Common myeloid progenitor, CD34-positive (primary cell): ENCODE measurements at places on chromosomes 1 and 21.

- peak overlapping the region; percentile 64 for H3K27ac ChIP-seq
- peaks cover 5% of the 10 kb centered on the region for H3K36me3 ChIP-seq
- H3K27me3 ChIP-seq = no peaks in the 10 kb centered on the region
- H3K4me3 ChIP-seq = no peak overlapping the region
- H3K4me1 ChIP-seq = peaks cover 8% of the 10 kb centered on the region
Observed at GRCh38 chr1:155833665-155834295, 23.2 kb downstream of the GON4L start.

- no peaks in the 10 kb centered on the region for H3K4me1 ChIP-seq
- DNase-seq = no peak
- peaks cover 1% of the 10 kb centered on the region for H3K27me3 ChIP-seq
- H3K27ac ChIP-seq = no peak overlapping the region
Observed at GRCh38 chr1:209063767-209064659, 519.5 kb upstream of the CAMK1G start.

GRCh38 chr1:177048314-177049069 lies 116.0 kb downstream of the ASTN1 start:
- no peak for DNase-seq
- no peak overlapping the region for H3K4me3 ChIP-seq
- no peak overlapping the region for H3K27ac ChIP-seq
- no peaks in the 10 kb centered on the region for H3K36me3 ChIP-seq
- no peaks in the 10 kb centered on the region for H3K4me1 ChIP-seq
- H3K27me3 ChIP-seq = no peaks in the 10 kb centered on the region

DNA sequence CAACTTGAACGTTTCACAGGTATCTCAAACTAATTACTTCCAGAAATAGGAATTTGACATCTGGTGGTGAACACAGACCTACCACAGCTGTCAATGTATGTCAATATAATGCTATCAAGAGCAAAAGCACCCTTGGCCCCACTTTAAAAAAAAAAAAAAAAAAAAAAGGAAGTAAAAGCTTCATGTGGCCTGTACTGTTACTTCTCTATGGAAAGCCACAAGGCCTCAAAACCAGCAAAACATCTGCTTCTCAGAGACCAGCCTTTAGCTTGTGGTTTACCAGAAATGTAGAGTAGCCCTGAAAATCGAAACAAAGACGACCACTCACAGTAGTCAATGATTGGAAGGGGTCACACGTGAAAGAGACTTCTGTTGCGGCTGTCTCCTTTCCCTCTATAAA lies 109.6 kb downstream of the SLC45A1 start:
- no peaks in the 10 kb centered on the region for H3K36me3 ChIP-seq
- peaks cover 92% of the 10 kb centered on the region for H3K4me1 ChIP-seq
- H3K4me3 ChIP-seq = peak overlapping the region; percentile 53
- DNase-seq = peak; percentile 98
- H3K27ac ChIP-seq = peak overlapping the region; percentile 40
- H3K27me3 ChIP-seq = no peaks in the 10 kb centered on the region

DNA sequence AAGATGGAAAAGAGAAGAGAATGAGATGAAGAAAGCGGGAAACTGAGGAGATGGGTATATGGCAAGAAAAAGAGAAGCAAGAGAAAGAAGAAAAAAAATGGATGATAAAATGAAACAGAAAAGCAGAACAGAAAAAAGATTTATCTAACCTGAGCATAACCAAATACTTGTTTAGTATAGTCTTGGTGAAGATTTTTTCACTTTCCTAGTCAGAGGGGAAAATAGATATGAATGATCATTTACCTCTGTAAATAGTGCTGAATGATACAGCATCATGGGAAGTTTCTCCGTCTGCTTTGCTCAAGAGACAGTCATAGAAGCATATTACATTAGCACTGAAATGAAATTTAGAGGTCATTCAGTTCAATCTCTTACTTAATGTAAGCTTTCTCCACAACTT lies 36.1 kb upstream of the PLPPR4 start:
- H3K36me3 ChIP-seq = no peaks in the 10 kb centered on the region
- no peak overlapping the region for H3K27ac ChIP-seq
- no peak overlapping the region for H3K4me3 ChIP-seq
- H3K27me3 ChIP-seq = no peaks in the 10 kb centered on the region
- no peak for DNase-seq
- no peaks in the 10 kb centered on the region for H3K4me1 ChIP-seq

DNA sequence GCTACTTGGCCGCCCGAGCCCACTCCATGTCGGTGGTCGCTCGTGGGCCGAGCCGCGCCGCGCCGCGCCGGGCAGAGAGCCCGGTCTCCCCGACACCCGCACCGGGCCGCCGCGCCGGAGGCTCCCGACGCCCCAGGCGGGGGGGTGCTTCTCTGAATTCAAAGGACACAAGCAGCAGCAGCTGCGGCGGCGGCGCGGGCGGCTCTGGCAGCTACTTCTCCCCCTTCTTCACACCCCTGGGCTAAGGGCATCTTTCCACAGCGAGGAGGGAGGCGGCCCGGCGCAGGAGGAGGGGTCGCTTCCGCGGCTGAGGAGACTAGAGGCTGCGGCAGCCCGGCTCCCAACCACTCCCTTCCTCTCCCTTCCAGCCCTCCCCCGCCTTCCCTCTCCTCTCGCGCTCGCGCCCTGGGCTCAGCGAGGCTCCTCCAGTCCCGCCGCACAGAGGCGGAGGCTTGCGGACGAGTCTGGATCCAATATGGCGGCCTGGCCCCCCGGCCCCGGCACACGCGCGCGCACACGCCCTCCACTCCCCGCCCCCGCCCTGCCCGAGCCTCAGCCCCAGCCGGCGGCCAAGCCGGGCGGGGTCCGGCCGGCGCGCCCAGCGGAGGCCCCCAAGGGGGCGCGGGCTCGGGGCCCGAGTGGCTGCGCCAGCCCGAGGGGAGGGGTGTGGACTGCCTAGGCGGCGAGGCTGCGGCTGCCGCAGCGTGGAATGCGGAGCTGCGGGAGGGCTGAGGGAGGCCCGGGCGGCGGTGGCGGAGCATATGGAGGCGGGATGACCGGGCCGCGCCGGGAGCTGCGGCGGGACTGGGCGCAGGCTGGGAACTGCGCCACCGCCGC lies at the start of gene CDC42BPA:
Gene CDC42BPA, minus strand, starts transcription at position 477 of the 837 bp plus-strand sequence. CDS start 1,310 bp downstream, outside the sequence.
- peak within 1 kb of the TSS; percentile 88 for H3K4me3 ChIP-seq
- peaks cover 18% of the 10 kb centered on the region for H3K4me1 ChIP-seq
- H3K27ac ChIP-seq = no peak within 1 kb of the TSS
- H3K27me3 ChIP-seq = no peaks in the 10 kb centered on the region
- no peaks in the 10 kb centered on the region for H3K36me3 ChIP-seq
- DNase-seq = peak; percentile 72

DNA sequence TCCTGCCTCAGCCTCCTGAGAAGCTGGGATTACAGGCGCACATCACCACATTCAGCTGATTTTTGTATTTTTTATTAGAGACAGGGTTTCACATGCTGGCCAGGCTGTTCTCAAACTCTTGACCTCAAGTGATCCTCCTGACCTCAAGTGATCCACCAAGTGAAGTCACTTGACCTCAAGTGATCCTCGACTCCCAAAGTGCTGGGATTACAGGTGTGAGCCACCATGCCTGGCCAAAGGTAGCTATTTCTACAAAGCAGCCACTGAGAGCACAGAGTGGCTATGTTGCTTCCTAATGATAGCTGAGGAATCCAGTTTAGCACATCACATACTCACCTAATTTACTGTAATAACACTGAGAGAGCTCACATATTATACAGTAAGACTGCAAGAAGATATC lies 44.8 kb upstream of the CPLANE2 start:
- no peak overlapping the region for H3K27ac ChIP-seq
- H3K4me1 ChIP-seq = no peaks in the 10 kb centered on the region
- H3K36me3 ChIP-seq = peaks cover 2% of the 10 kb centered on the region
- H3K4me3 ChIP-seq = no peak overlapping the region
